AG09319 (cell line): ENCODE measurements at places on chromosomes 2 and 18.

DNA sequence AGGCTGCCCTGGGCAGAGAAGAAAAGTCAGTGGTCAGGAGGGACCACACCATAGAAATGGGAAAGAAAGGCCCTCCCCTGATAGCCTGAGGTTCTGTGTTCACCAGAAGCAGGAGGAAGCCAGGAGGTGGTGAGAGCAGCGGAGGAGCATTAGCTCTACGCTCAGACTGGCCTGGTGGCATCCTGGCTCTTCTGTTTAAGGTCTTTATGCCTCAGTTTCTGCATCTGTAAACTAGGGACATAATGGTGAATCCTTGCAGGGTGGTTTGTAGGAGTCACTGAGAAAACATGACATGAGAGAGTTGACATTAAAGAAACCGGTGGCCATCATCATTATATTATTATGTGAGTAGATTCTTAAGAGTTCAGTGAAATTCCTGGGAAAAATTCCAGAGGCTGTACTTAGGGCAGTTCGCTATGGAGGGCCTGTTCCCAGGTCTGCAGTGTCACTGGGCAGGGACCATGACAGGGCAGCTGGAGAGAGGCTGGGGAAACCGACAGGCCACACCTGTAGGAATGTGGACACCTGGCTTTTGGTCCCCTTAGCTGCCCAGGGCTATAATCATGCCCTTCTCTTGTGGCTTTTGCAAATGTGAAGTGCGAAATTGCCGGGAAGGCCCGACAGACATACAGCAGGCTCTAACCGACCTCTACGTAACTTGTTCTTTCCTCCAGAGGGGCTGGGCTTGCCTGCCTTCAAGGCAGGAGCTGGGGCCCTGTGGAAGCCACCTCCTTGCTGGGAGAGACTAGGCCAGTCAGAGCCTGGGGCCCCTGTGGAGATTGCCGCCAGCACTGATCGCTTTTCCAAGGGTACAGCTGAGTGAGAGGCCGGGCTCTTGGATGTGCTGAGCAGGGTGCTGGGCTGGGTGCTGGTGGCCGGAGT, 31.0 kb downstream of the GLI2 start:
- DNase-seq: no peak

GRCh38 chr2:146385031-146385430, 1459.8 kb upstream of the ACVR2A start:
- no peak for DNase-seq

DNA sequence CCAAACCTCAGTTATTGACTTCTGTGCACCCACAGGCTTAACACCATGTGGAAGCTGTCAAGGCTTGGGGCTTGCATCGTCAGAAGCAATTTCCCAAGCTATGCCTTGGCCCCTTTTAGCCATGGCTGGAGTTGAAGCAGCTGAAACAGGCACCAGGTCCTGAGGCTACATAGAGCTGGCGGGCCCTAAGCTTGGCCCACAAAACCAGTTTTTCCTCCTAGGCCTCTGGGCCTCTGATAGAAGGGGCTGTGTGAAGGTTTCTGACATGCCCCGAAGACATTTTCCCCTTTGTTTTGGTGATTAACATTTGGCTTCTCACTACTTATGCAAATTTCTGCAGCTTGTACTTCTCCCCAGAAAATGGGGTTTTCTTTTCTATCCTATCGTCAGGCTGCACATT, 9.1 kb upstream of the TMX3 start:
- no peak for DNase-seq

- DNase-seq: no peak
Observed at GRCh38 chr2:170582751-170583463, 132.2 kb upstream of the SP5 start.

DNA sequence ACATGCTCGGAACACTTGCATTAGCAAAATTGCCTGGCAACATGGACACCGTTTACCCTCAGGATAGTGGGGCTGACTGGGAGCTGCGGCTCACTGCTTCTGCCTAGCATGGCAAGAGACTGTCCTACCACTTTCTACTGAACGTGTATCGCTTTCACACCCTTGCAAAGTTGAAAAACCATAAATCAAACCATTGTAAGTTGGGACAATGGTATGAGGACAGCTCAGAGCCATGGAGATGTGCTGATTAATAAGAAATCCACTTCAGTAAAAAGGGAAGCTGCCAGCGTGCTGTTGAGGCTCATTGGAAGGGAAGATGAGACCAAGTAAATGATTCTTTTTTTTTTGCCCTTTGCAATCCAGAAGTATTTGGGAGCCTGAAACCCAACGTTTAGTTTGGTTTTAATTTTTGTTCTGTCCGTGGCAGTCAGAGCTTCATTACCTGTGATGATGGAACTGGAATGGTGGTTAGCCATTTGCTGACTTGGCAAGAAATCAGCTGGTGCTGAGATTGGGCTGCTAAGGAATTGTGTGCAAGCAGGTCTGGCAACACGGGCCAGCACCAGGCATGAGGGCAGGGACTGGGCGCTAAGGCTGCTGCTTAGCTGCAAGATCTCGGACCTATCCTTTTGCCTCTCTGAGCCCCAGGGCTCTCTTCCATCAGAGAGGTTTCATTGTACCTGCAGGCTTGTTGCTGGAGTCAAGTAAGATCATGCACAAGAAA, 75.5 kb upstream of the HS6ST1 start:
- no peak for DNase-seq
